ENCODE measurements at places on chromosomes 4 and X.
A peak's percentile ranks its signal among the peaks of the same experiment; 100 is the strongest.

GRCh38 chr4:8855818-8856245, 15.8 kb downstream of the HMX1 start:
- no peak for DNase-seq

GRCh38 chrX:70998411-70999027, 67.6 kb upstream of the SLC7A3 start:
- DNase-seq = no peak

DNA sequence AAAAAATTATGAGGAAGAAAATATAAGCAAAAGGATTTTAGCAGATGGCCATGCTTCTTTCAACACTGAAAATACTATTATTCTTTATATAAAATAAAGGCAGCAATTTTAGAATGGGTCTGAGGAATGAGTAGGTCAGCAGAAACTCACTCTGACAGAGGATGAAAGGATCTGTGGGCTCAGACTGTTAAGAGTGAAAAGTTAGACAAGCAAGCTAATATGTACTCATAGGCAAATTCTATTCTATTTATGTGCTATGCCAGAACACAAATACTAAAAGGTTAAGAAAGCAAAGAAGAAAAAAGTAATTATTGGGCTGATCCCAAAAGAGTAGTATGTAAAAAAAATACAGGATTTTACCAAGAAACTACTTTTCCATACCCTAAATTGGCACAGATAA, 13.9 kb downstream of the LCORL start:
- DNase-seq = no peak

GRCh38 chr4:52367282-52367830, 291.7 kb downstream of the USP46 start:
- DNase-seq = no peak

DNA sequence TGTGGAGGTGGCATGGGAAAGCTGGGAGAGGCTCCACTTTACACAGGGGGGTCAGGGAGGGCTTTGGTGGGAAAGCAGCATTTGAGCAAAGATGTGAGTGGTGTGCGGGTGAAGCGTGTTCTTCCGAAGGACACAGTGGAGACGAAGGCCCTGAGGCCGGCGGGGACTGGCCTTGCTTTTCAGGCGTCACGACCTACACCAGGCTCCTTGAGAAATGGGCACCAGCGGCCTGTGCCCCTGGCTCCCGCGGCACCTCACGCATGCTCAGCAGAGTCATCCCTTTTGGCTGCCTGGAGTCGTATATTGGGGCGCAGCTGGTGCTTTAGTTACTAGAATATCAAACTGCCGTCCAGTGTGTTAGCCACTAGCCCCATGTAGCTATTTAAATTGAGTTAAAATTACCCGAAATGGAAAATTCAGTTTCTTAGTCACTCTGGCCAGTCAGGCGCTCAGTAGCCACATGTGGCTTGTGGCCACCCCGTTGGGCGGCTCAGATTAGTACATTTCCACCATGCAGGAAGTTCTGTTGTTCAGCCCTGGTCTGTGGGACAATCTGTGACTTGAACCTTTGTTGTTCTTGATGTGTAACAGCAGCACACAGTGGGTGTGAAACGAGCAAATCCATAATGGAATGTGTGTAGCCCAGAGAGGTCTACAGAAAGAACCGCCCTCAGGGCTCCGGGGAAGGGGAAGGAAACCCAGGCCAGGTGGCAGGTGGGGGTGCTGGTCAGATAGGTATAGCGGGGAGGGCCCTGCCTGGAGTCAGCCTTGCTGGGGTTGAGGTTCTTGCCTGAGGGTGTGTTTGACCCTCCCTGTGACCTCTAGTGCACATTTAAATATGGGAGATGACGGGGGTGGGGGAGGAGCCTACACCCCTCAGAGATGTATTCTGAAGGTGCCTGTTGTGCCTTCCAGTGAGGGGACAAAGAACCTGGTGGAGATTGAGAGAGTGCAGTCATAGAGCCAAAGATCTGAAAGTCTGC, 30.4 kb downstream of the TBC1D14 start:
- no peak for DNase-seq

- no peak for DNase-seq
These were observed 2.7 kb upstream of the TSPAN7 start for GRCh38 chrX:38558686-38559085.

DNA sequence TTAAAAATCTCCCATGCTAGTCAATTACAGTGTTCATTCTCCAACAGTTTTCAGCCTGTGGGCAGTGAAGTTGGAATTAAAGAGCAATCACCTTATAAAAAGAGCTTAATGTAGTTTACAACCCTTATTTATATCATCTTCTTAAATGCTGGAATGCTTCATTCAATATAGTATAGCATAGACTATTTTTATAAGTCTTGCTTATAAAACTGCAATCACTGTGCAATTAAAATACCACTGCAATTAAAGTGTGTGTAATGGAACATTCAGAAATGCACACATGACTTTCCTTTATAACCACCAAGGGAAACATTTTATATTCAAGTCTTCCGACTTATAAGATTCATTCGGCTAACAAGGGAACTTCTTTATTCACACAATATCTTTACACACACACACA, 16.4 kb upstream of the DCAF8L1 start:
- DNase-seq = no peak

DNA sequence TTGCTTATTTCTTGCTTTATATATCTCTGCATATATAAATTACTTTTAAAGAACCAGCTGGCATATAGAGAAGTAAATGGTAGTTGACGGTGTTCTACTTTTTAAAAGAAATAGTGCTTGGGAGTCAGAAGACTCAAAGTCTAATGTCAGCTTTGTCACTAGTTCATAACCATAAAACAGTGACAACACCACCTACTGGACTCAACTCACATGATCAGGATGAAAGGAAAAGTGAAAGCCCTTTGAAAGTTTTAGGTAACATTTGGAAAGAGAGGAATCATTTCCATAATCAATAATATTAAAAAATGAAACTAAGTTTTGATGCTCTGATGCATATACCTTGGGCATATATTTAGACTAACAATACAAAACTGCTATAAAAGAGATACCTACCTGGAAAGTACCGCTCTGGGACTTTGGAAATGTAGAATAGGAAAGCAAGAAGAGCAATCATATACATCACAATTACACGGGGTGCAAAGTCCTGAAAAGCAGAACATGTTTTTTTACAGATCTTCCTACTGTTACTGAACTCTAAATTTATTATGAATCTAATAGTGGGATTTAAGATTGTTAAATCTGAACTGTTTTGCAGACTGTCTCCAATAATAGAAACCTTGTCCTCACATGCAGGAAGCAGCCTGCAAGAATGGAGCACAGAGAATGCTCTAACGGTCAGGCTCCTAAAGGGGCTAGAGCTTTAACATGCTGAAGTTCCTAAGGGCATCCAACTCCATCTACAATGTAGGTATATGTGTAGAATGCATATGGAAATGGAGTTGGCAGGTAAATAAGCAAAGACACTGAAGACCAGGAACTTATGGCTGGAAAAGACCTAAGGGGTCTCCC, 15.6 kb downstream of the PAQR3 start:
- DNase-seq = no peak

GRCh38 chrX:69028006-69028760, 137.1 kb downstream of the PJA1 start:
- DNase-seq = no peak

DNA sequence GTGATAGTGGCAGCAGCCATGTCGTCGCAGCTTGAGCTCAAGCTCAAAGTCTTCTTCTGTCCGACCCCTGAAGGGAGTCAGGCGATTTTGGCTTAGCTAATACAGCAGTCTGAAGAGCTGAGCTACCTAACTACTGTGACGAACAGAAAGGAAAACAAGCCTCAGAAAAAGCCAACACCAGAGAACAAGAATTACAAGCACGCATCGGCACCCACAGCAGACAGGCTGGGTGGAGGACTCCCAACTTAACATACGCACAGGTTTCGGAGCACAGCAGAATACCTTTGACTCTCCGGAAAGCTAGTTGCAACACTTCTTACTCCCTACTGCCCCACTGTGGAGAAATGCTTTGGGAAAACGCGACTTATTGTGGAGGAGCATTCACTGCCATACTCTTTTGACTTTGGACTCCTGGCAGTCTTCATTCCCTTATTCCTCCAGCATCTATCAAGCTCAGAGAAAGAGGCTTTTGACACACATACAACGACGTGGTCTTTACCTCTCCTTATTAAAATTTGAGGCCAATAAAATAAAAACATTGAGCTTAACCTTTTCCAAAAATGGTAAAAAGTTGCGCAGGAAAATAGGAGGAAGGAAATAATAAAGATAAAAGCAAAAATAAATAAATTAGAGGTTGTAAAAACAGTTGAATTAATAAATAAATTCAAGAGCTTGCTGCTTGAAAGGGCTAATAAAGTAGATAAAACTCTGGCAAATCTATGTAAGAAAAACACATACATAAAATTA, 41.3 kb upstream of the GPC3 start:
- no peak for DNase-seq

DNA sequence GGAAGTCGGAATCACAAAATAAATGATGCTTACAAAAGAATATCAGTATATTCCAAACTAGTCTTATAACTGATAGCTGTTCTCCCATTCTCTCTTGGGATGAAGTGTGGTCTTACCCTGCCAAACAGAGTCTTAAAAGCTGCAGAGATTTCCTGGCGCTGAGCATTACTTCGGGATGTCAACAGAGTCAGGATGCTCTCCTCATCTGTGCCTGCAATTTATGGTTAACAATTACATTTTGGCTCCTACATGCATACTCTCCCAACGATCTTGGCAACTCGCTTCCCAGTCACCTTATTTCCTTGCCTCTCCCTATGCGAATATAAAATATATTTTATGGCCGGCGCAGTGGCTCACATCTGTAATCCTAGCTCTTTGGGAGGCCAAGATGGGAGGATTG, 12.2 kb downstream of the ANXA5 start:
- DNase-seq = no peak

DNA sequence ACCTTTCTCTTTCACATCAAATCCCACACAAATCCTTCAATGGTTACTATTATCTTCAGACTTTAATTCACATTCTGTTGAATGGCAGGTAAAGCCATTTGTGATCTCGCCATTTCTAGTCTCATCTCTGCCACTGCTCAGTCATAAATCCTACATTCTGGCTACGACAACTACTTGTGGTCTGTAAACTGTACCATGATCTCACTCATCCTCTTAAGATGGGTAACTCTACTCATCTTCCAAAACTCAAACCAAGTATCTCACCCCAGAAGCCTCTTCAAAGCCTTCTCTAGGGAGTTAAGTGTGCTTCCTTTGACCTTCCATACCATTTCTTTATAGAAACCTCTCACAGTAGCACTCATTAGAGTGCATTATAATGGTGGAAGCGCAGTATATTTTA, 101.8 kb downstream of the NEK1 start:
- no peak for DNase-seq

- no peak for DNase-seq
These were observed 567.3 kb upstream of the ACTRT1 start for GRCh38 chrX:128619490-128619889.

DNA sequence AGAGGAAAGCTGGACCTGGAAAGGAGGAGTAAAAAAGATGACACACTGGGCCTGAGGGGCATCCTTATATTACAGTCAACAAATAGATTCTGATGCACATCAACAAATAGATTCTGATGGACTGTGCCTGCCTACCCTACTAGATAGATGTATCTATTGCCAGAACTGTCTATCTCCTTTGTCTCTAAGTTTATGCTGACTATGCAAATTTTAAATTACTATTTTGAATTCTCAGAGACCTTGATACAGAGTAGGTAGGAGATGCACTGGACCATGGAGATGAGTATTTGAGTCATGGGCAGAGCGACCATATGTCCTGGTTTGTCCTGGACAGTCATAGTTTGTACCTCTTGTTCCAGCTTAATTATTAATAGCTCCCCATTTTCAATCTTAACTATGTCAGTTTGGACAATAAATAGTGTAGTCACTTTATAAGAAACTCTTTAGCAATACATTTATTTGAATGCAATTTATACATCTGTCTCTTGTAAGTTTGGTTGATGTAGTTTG, 247.9 kb upstream of the PPP1R2C start:
- DNase-seq = no peak

GRCh38 chrX:42109428-42109827, 186.1 kb upstream of the CASK start:
- no peak for DNase-seq

GRCh38 chr4:77196866-77197265, 39.9 kb downstream of the CCNG2 start:
- DNase-seq = peak; percentile 13

- no peak for DNase-seq
These were observed 139.7 kb downstream of the MAPK10 start for GRCh38 chr4:86220121-86220520.

DNA sequence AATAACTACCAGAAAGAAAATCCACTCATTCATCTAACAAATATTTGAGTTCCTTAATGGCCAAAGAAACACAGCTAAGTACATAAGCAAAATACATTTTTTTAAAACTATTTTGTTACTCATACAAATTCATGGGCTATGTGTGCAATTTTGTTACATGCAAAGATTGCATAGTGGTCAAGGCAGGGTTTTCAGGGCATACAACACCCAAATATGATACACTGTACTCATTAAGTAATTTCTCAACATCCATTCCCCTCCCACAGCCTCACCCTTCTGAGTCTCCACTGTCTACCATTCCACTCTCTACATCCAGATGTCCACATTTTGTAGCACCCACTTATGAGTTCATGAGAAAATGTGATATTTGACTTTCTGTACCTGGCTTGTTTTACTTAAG, 58.2 kb downstream of the BRWD3 start:
- no peak for DNase-seq

DNA sequence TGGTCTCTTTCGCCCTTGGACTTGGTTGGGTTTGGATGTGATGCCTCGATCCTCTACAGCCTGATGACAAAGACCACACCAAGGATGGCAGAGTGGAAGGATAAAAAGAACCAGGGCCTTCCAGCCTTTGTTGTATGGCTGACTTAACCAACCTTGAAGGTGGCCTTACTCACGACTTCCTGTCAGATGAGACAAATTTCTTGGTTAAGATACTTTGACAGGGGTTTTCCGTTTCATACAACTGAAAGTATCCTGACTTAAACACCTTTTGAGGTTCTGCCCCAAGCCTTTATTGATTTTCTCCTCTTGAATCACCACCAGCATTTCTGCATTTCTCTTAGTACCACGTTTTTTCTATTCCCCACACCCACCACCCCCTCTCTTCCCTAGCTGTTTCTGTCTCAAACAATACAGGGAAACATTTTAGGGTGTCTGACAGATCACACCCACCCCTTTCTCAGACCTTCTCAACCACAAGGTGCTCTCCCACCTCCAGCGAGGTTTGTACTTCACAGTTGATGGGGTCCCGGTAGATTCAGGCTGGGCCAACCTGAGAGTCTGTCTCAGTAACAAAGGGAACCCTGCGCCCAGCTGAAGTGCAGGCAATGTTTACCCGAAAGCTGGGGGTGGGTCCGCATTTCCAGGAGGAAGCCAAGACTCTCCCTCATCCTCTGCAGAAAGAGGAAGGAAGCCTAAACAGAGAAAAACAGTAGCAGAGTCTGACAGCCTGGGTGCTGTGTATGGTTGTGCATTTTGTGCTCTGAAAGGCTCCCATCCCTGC, 5.0 kb upstream of the TSPAN5 start:
- peak; percentile 56 for DNase-seq

DNA sequence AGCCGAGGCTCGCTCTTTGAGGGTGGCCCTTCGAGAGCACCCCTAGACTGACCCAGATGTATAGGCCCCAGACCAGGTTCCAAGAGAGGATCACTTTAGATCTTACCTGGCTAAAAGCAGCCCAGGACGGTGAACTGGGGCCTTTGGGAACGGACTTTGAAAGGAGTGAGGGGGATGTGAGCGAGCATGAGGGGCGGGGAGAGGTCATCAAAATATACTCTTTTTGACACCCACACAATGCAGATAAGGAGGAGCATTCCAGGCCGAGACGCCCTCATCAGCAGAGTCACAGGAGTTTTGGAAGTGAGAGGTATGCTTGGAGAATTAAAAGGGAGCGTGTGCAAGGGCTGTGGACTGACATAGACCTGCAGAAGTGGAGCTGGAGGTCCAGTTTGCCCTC, 528 bp downstream of the NSDHL start:
- DNase-seq = no peak

- DNase-seq = no peak
These were observed 212.5 kb downstream of the SPATA18 start for GRCh38 chr4:52263607-52264006.

Data from memory B cell (primary cell).